ENCODE measurements at places on chromosomes 11 and 22. TPM values are rescaled to one million over a fixed set of nuclear protein-coding genes. Genes with fewer than 3 reads are reported as not detected.

- no peak for DNase-seq
These were observed 10.4 kb upstream of the AHNAK start for GRCh38 chr11:62556875-62557631.

DNA sequence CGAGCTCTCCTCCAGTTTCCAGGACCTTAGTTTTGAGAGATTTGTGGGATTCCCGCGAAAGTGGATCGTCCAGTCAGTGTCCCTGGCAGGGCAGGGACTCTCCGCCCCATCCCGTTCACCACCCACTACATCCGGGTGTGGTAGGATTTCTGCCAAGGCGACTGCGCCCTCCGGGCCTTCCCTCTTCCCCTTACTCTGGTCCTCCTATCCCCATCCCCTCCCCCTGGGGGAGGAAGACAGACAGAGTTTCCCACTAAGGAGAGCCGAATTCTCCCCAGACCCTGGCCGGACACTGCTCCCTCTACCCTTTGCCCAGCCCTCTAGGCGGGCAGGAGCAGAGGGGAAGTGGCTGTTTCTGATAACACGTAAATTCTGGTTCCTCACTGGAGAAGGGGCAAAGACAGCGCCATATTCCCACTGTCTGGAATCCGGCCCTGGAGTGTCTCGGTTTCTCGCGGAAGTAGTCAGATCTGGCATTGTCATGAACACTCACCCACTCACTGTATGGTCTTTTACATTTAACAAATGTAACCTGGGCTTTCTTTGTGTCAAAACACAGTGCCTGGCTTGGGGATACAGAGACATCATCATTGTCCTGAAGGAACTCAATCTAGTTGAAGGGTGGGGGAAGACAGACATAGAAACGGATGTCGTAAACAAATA, 1.1 kb upstream of the NECTIN1 start:
- DNase-seq: no peak

GRCh38 chr11:122423273-122423672, 232.2 kb upstream of the UBASH3B start:
- no peak for DNase-seq

DNA sequence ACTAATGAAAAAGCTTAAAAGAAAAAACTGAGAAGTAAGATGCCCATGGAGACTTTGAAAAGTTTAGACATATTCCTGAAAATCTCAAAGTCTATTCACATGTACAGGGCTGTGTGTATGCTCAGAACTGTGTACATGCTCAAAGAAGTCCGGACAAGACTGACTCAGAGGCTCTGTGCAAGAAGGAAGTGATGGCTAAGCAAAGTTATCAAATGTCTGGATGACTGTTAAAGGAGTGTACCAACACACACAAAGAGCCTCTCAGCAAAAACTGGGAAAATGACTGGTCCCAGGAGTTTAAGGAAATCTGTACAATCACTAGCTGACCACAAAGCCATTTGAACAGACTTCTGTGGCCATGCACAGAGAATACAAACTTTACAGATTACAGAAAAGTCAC, 33.1 kb upstream of the ARHGAP32 start:
- no peak for DNase-seq

DNA sequence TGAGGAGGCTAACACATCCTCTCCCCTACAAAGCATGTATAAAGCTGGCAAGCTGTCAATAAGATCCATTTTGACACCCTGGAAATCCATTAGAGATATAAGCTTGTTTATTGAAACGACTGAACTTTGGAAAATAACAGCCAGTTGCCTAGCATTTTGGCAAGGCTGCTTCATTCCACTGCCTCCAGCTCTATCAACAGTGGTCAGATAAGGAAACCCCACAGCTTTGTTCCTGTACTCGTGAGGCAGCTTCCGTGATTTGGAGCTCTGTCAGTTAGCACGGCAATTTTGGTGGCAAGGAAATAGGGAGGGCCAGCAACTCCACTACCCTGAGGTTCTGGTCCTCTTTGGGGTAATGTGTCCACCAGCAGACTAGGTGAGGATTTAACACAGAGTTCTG, 2.0 kb upstream of the OR51S1 start:
- no peak for DNase-seq

- no peak for DNase-seq
These were observed 10.8 kb downstream of the KRTAP5-6 start for GRCh38 chr11:1707751-1708150.

GRCh38 chr11:7292922-7293321, 41.2 kb downstream of the SYT9 start:
- DNase-seq: no peak

DNA sequence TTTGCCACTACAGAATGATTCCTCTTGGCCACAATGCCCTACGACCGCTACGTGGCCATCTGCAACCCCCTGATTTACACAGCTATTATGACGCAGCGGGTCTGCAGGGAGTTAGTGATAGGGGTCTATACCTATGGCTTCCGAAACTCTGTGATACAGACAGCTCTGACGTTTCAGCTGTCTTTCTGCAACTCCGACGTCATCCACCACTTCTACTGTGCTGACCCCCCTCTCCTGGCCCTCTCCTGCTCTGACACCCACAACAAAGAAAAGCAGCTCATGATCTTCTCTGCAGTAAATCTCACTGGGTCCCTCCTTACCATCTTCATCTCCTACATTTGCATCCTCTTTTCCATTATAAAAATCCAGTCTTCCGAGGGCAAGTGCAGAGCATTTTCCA, 52.3 kb upstream of the OR5P2 start:
- DNase-seq: no peak

GRCh38 chr11:72652873-72653630, 21.2 kb downstream of the PDE2A start:
- no peak for DNase-seq

GRCh38 chr11:1765871-1766718, 2.4 kb upstream of the CTSD start:
- DNase-seq: no peak

DNA sequence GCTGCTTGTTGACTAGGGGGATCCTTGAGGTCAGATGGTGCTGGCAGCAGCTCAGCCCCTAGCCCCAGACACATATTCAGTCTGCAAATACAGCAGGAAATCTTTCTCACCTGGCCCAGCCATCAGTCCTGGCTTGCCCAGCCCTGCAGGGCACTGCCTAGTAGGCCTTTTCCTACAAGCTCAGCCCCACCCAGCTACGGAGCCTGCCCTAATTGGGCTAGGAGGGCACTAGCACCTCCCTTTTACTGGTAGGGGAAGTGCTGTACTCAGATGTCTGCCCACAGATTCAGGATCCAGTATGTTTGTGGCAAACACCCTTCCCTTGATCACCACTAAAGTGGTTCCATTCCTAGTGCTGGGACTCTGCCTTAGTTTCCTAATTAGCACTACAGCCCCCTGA, 257.1 kb upstream of the CADM1 start:
- no peak for DNase-seq

DNA sequence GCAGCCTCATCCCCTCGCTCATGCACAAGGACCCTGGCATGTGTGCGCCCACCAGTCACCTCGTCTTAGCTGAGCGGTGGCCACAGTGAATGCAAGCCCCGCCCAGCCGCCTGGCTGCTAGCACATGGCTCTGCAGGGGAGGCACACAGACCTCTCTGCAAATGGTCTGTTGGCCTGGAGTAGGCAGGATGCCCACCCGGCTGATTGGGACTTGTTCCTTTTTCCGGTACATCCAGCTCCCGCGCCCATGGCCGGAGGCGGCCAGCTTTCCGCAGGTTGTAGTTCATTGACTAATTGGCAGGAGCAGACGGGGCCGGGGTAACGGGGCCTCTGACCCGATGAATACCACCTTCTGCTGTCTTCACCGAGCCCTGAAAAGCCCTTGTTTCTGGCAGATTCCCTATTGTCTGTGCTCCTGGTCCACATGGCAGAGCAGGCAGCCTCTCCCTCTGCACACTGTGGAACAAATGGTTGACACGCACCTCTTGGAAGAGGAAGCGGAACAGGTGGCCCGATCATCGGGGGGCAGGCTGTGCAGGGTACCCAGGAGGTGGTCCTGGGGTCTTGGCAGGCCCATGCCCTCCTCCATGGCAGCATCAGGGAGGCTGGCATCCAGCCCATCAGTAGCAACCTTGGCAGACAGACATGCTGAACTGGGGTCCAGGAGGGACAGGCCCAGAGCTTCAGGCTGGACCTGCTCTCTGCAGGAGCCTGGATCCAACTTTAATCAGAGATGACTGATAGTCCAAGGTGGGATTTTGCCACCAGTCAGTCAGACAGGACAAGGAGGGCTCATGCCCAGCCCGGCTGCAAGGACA, 1512.0 kb downstream of the BRD1 start:
- no peak for DNase-seq

DNA sequence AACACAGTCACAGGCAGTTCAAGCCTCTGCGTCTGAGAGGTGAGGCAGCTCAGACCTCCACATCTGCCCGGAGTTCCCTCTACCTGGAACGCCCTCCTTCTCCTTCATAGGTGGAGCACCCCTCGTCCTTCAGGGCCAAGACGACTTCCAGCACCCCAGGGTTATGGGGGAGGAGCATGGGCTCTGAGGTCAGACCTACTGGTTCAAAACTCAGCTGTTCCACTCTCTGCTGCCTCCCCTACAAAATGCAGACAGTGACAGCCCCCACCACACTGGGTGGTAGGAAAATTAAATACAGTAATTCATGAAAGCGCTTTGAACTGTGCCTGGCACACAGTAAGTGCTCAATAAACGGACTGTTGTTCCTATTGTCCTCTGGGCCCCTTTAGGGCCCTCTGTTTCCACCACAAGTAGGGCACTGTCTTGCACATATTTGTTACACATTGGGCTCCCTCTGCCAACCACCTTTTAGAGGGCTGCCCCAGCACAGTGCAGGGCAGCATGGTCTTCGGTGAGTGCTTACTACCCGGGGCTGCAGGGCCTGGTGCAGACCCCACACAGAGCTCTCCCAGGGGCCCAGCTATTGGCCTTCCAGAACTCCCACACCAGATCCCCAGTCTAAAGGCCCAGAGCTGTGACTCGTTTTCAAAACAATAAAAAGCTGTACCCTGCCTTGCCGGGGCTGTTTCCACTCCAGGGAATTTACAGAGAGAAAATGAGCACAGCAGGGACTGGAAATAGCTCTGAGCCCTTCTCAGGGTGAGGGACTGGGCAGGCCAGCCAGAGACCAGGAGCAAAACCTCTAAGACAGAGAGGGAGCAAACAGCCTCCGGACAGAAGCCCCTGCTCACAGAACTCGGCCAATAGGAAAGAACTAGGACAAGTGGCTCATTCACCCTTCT, 2.5 kb downstream of the TMEM184B start:
- no peak for DNase-seq

GRCh38 chr11:34565417-34566207, 52.0 kb upstream of the ELF5 start:
- no peak for DNase-seq

GRCh38 chr11:78536933-78537332, 37.7 kb downstream of the NARS2 start:
- DNase-seq: no peak

DNA sequence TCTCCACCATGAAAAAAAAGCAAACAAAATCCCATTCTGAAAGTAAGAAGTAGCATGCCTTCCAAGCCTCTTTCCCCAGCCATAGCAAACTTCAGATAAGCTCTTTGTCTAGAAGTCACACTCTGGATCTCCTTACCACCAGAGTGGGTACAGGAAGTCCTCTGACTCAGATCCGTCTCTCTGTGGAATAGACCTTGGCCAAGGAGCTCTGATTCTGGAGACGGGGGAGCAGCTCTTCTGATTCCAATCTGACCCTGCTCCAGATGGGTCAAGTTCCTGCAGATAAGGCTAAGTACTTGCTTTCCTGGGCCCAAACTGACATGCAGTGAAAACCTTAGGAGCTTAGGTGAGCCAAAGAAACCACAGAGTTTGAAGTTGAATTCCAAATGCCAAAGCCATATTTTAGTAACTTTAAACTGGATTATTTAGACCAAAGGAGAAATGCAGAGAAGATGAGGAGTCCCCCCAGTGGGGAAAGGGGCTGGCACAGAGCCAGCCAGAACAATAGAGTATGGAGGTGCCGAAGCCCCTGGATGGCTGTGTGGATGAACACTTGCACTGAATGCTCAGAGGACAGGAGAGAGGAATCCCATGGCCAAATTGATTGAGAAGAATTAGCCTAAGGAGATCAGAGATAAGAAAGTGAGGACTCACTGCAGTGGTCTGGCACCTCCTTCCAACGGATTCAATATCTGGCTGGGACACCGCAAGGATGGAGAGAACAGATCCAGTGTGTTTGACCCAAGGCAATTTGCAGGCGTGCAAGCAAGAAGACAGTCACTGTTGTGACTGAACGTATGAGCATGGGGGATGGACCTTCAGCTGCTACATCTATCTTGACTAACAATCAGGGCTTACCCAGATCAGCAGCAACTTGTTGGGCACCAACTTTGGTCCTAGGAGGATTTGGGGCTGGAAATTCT, 54.9 kb downstream of the ENDOD1 start:
- no peak for DNase-seq

- DNase-seq: no peak
These were observed 20.9 kb upstream of the KIAA0930 start for GRCh38 chr22:45261407-45262088.

GRCh38 chr22:22089459-22090308, 107.1 kb upstream of the TOP3B start:
- DNase-seq: peak; percentile 62

DNA sequence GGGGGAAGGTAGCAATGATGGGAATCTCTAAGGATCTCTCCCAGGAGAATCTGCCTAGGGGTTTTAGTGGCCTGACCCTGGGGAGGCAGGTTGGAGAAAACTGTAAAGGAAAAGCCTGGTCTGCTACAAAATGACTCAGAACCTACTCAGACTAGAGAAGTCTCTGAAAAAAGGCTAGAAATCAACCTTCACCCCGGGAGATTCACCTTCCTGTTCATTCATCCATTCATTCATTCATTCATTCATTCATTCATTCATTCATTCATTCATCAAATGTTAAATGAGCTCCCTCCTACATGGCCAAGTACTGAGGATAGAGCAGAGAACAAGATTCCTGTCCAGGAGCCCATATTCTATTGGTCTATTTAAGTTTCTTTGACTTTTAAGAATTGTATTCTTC, 8.9 kb upstream of the ANKK1 start:
- no peak for DNase-seq

Gene DEFB131B
- total RNA-seq: not detected

Gene ART1
- total RNA-seq: not detected

Gene CRYBB2
- total RNA-seq: not detected

Gene CRYBB1
- 0.83 TPM for total RNA-seq

Gene LUZP2
- 0.19 TPM for total RNA-seq

Gene MMP20
- total RNA-seq: not detected

Gene GAB2
- 28.2 TPM for total RNA-seq

Gene UFD1
- total RNA-seq: 56.9 TPM

Gene NXPE4
- total RNA-seq: not detected

Measured in esophagus muscularis mucosa (tissue), 4 donors.